ENCODE measurements at places on chromosomes 7 and 10.

GRCh38 chr10:118276204-118276603 lies 65.9 kb downstream of the FAM204A start:
- no peak for DNase-seq

- peak; percentile 39 for DNase-seq
These were observed 735 bp downstream of the ZNF394 start for GRCh38 chr7:99499371-99499720.

DNA sequence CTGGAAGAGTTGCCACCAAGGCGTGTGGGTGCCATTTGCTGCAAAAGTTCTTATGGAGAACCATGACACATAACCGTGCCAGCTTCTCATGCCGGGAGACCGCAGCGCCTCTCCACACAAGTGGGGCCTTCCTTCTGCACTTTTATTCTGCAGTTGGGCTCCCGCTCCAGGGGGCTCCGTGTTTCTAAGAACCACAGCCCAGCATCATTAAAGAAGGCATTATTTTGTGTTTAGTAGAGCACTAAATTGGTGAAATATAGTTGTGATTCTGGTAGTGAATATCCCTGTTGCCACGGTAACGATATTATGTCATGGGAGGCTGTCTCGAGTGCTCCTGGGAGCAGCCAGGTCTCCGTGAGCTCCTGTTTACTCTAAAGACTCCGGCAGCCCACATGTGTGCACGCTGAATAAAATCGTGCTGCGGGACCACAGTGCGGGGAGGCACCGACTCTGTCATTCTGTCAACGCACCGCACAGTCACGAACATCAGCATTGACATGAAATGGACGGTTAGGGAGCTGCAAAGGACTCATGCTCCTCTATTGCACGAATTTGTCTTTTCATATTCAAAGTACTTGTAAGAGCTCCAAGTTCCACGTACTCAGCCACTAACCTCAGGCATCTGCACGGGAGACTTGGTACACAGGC lies 68.8 kb upstream of the PITRM1 start:
- DNase-seq = no peak

GRCh38 chr7:27361522-27361921 lies 118.9 kb downstream of the EVX1 start:
- no peak for DNase-seq

DNA sequence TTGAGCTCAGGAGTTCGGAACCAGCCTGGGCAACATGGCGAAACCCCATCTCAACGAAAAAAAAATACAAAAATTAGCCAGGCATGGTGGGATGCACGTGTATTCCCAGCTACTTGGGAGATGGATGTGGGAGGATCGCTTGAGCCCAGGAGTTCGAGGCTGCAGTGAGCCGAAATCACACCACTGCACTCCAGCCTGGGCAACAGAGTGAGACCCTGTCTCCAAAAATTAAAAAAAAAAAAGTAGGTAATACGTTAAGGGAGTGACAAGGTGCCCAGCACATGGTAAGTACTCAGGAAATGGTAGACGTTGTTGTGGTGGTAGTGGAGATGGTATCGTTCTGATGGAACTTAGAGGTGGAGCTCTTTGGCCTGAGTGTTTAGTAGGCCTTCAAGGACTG lies 41.0 kb upstream of the XPNPEP1 start:
- DNase-seq = no peak

DNA sequence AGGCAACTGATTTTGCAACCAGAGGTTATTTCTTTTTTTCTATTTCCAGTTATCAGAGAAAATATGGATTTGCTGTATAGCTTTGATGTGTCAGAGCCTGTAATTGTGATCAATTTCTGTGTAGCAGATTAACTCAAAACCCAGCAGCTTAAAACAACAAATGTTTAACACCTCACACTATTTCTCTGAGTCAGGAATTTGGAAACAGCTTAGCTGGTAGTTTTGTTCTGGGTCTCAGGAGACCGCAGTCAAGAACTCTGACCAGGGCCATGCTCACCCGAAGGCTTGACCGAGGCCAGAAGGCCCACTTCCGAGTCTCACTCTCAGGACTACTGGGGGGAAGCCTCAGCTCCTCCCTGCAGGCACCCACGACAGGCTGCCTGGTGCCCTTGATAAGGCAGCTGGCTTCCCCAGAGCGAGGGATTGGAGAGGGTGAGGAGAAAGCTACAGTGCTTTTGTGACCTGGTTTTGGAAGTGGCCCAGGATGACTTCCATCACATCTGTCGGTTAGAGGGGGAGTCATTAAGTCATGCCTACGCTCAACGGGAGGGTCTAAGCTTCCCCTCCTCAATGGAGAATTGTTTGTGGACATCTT lies 105.7 kb upstream of the SHH start:
- no peak for DNase-seq

DNA sequence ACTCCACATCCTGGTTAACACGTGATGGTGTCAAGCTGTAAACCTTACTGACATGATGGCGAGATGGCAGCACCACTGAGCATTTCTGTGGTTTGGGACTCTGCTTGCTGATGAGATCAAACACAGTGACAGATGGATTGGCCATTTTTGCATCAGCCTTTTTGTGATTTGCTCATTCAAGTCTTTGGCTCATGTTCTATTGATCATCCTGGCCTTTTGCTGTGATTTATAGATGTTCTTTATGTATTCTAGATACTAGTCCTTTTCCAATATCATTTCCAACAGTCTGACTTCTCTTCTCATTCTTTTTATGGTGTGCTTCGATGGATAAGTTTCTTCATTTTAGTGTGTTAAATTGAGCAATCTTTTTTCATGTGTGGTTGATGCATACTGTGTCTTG lies 24.7 kb upstream of the DIP2C start:
- DNase-seq = no peak

- DNase-seq = no peak
These were observed 155.2 kb upstream of the BMPER start for GRCh38 chr7:33750177-33750576.

- DNase-seq = no peak
These were observed 23.6 kb upstream of the PPIA start for GRCh38 chr7:44772867-44773266.

- DNase-seq = no peak
These were observed 259.7 kb upstream of the FERD3L start for GRCh38 chr7:19404912-19405329.

GRCh38 chr10:2839081-2839725 lies 228.1 kb upstream of the PFKP start:
- DNase-seq = peak; percentile 4

DNA sequence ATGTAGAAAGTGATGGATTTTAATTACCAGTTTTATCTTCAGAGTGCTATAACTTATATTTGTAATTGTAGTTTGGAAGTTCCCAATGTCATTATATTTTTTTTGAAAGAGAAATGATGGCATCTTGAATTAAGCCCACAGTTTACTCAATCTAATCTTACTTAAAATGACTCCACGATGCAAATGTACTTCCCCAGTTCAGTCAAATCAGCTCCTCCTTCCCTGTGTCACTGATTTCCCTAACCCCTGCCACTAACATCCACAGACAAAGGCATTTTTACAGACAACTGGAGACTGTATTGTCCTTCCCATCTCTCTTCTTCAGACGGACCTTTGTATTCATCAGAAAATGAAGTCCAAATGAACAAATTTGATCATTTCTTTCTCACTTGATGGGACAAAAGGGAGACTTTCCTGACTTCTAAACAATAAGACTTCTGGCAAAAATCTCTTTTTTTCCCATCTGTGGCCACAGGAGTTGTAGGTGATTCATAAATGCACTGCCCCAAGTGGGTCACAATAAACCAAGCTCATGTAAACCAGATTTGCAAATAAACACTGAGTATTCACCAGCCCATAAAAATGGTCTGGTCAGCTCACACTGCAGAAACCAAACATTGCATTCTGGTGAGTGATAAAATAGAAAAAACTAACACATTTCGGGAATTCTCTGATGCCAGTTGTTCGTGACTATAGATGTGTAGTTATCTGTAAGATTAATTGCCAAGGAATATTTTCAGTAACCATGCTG lies 162.9 kb downstream of the FANK1 start:
- DNase-seq = no peak

DNA sequence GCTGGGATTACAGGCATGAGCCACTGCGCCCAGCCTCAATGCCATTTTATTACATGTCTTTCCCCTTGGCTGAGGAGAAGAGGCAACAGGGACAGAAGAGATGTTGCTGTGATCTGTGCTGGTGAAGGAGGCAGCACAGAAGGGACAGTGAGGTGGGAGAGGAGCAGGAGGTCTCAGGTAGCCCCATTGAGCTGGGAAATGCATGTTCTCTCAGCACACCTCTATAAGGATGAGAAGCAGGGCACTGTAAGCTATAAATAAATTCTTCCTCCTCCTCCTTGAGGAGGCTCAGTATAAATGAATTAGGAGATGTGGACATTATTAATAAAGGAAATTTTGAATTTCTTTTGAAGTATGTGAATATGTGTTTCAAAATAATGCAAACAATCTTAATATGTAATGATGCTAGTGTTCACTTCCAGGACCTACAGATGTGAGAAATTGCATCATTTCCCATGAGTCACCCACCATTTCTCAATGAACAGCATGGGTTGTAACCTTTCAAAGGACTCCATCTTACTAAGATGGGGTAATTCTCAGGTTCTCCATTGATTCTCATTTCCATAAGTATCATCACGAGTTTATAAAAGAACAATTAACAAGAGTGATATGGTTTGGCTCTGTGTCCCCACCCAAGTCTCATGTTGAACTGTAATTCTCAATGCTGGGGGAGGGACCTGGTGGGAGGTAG lies 88.9 kb upstream of the ODAD2 start:
- DNase-seq = no peak

DNA sequence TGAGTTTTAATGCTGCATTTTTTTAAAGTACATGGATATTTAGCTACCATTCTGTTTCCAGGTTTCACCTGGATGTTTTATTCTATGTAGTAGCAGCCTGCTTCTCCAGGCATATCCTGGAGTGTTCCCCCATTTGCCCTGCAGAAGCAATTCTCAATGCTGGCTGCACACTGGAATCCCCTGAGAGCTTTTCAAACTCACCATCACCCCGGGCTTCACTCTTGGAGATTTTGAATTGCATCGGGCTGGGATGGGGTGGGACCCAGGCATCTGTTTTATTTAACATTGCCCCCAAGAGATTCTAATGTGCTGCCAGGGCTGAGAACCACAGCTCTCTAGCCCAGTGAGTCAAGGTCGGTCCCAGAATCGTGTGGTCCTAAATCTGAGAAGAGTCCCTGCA lies 113.2 kb upstream of the MACROH2A2 start:
- no peak for DNase-seq

GRCh38 chr10:123007558-123008354 lies 839 bp downstream of the IKZF5 start:
- peak; percentile 43 for DNase-seq

DNA sequence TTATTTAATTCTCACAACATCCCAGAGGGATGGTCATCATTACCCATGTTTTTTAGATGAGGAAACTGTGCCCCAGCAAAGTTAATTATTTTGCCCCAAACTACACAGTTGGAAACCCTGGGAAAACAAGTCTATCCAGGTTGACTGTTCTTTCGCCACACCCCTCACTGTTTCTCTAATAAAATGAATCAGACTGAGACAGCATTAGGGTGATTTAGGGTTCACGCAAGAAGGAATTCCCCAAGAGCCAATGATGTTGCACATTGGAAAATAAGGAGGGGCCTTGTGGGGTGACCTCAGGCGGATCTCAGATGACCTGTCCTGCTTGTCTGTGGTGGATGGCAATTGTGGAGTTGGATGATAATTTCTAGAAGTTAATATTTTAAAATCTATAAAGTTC lies 135.7 kb upstream of the TBX20 start:
- DNase-seq = no peak

DNA sequence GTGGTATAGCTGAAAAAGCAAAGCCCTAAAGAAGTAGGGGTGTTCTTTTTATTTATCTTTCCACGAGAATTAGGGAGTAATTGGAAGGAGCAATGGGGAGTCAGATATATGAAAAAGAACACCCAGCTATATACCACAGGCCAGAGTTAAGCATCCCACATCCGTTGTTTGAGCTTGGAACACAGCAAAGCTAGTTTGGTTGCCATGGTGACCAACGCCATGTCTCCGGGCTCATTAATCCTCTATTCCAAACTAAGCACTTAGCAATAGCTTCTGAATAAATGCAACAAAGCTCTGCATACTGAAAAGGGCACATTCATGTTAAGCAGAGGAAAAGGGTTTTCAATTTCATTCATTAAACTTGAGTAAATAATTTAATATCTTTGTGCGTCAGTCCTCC lies 23.5 kb downstream of the ASB4 start:
- no peak for DNase-seq

GRCh38 chr10:1369197-1369596 lies 313.0 kb downstream of the WDR37 start:
- DNase-seq = no peak

DNA sequence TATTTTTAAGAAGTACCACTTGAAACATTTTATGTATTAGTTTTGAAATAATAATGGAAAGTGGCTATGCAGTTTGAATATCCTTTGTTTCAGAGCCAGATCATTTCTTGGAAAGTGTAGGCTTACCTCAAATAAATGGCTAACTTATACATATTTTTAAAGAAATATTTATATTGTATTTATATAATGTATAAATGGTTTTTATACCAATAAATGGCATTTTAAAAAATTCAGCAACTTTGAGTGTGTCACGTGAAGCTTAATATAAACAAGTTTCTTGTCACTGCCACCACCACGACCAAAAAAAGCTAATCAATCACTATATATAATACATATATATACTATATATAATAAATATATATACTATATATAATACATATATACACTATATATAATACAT lies 4.8 kb downstream of the IL6 start:
- no peak for DNase-seq

- DNase-seq = no peak
These were observed 69.3 kb downstream of the LRGUK start for GRCh38 chr7:134196439-134196838.

GRCh38 chr7:45359776-45360175 lies 202.2 kb downstream of the RAMP3 start:
- no peak for DNase-seq

GRCh38 chr10:8048281-8049008 lies 6.0 kb upstream of the GATA3 start:
- DNase-seq = peak; percentile 54

- no peak for DNase-seq
These were observed 9.6 kb downstream of the PDZD8 start for GRCh38 chr10:117365612-117366011.

- no peak for DNase-seq
These were observed 179.7 kb downstream of the ANKRD7 start for GRCh38 chr7:118404211-118404610.

DNA sequence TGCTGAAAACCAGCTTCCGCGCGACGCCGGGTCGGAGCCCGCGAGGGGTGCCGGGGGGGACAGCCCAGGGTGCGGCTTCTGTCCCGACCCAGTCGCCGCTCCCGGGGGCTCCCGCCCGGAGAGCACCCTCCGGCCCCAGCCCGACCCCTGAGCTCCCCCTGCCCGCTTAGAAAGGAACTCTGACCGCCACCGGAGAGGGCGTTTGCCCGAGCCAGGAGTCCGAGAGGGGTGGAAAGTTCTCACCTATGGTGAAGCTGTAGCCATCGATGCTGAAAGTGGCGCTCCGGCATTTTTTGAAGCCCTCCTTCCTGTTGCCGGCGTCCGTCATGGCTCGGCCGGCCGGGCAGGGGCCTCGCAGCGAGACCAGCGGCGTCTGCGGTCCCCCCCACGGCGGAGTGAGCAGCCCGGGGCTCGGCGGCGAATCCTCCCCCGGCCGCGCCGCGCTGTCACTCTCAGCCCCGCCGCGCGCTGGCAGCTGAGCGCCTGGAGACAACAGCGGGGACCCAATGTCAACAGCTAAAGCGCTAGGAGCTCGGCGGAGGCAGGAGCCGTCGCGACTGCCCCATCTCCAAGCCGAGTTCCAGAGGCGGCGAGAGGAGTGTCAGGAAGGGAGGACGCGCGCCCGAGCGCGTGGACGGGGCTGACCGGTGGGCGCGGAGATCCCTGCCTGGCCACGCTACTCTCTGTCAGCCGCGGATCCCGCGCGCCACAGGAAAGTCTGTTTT lies 191.6 kb downstream of the LSM5 start:
- DNase-seq = no peak
